ENCODE measurements at places on chromosomes 5 and 9.

DNA sequence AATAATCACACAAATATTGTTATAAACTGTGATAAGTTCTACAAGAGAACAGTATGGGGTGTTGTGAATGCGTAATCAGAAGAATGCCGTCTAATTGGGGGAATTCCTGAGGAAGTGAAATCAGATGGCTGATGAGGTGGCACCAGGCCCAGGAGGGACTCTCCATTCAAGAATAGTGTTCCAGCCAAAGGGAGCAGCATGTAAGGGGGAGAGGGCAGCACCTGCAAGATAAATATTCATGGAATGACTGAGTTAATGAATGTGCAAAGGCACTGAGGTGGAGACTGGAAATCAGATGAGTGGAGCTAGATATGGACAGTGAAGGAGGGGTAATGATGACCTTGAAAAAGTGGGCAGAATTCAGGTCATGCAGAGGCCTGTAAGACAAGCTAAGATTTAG, 250.6 kb downstream of the ARRDC3 start:
- no peak for DNase-seq

DNA sequence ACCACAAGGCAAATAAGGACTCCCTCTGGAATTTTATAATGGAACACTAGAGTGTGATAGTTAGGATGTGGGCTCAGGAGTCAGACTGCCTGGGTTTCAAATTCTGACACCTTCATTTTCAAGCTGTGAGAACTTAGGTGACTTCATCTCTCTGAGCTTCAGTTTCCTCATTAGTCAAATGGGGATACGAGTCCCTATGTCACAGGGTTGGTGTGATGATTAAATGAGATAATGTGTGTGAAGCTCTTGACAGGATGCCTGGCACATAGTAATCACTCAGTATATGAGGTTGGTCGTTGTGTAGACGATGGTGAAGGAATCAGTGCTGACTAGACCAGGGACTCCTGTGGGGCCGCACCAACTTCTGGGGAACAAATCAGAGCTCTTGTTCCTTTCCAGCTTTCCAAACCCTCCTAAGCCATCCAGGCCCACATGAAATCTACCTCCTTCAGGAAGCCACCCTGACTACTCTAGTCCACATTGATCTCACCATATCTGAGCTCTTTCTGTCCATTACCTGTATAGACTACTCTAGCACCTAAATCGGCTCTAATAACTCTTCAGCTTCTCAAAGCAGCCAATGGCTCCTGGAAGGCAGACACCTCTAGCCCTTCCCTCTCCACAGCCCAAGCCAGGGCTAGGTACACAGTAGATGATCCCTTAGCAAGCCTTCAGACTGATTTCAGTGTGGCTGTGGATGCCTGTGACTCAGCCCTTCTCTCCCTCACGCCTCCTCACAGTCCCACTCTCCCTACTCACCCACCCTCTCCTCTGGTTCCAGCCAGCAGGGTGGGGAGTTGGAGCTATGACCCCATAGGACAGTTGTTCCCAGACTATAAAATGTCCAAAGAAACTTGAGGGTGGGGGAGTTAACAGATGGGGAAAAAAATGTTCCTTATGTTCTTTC, 2.5 kb upstream of the TCF7 start:
- DNase-seq, result no peak

GRCh38 chr5:65825408-65826328, 100.7 kb upstream of the ERBIN start:
- peak; percentile 94 for DNase-seq

GRCh38 chr9:109098171-109098959, 21.4 kb downstream of the TMEM245 start:
- DNase-seq, result no peak

DNA sequence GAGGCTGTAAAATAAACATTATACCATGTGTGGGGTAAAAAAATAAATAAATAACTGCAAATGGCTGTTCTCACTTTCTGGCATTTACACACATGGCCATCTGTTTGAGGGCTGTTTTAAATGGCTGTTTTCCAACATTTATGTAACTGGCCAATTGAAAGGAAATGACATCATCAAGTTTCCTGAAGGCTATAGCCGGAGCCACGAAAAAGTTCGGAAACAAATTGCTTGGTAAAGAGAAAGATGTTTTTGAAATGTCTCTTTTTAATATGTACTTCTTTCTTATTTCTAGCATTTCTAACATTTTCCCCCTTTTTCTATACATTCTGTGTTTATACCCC, 95.4 kb upstream of the DAB2 start:
- no peak for DNase-seq

- no peak for DNase-seq
Measured at GRCh38 chr5:135071311-135071710, 37.3 kb upstream of the PITX1 start.

DNA sequence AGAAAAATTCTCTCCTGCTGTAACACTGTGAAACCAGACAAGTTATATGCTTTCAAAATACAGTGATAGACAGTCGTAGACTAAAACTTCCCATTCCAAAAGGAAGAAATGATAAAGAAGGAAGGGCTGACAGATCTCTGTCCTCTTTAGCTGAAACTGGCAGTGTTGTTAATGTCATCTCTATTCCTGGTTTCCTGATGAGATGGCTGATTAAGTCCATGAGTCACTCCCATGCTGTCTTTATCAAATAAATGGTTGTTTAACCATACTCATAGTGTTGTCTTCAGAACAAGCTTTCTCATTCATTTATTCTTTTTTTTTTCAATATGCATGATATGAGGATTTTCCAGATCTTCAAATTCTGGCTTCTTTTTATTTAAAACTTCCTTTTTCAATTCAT, 952.2 kb upstream of the WWC1 start:
- no peak for DNase-seq

GRCh38 chr5:115033861-115034260, 135.8 kb downstream of the TRIM36 start:
- DNase-seq, result no peak

DNA sequence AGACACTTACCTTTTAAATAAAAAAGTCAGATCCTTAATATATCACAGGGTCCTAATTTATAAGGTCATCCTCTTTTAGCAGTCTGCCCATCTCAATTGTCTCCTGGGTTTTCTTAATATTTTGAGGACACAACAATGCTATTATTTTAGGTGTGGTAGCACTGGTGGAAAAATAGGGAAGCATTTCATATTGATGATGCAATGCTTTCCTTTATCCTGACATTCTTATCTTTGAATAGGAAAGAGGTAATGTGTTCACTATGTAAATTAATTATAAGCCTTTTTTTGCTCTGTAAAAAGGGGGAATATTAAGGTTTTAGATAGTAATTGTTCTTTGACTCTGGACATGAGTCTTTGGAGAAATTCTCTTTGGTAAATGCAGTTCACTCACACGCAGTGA, 164.7 kb downstream of the YTHDC2 start:
- no peak for DNase-seq

DNA sequence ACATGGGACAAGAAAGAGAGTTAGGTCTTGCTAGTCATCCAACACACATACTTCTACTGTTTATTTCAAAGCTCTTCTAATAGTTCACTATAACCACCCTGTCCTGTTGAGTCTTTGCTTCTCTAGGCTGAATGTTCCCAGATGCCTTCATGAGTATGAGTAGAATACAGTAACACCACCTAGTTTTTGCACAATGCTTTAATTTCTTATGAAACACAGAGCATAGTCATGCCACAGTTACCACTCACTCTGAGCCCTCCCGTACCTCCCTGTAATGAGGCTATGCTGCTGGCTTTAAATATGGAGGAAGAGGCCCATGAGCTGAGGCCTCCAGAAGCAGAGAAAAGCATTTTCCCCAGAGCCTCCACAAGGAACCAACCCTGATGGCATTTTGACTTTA, 75.0 kb upstream of the SLC1A3 start:
- DNase-seq, result no peak

- DNase-seq, result no peak
Measured at GRCh38 chr9:77163884-77164283, 13.4 kb upstream of the VPS13A start.

DNA sequence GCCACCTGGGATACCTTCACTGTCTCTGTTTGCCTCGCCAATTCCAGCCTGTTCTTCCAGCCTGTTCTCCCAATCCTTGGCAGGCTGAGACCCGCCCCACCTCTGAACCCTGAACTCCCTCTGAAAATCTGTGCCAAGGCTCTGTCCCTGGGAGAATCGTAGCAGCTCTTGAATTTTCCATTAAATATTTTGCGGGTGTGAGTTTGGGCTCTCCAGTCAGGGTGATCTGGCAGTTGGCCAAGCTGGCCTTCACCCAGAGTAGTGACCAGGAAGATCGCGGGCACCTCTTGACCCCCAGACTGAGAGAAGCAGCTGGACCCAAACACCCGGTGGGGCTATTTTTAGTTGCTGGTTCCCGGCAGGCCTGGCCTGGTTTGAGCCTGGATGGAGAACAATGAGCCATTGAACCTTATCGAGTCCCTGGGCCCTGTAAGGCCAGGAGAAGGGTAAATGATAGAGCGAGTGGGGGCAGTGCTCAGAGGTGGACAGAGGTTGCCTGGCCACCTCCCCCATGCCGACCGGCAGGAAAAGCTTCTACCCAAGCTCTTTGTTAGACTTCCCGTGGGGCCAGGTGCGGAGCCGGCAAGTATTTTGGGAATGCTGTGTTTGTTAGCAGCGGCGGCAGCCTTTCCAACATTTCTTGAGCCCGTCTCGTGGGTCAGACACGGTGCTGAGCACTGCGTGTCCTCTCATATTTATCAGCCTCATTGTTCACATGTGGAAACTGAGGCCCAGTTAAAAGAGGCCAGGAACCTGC, 146.2 kb downstream of the RGS3 start:
- no peak for DNase-seq

DNA sequence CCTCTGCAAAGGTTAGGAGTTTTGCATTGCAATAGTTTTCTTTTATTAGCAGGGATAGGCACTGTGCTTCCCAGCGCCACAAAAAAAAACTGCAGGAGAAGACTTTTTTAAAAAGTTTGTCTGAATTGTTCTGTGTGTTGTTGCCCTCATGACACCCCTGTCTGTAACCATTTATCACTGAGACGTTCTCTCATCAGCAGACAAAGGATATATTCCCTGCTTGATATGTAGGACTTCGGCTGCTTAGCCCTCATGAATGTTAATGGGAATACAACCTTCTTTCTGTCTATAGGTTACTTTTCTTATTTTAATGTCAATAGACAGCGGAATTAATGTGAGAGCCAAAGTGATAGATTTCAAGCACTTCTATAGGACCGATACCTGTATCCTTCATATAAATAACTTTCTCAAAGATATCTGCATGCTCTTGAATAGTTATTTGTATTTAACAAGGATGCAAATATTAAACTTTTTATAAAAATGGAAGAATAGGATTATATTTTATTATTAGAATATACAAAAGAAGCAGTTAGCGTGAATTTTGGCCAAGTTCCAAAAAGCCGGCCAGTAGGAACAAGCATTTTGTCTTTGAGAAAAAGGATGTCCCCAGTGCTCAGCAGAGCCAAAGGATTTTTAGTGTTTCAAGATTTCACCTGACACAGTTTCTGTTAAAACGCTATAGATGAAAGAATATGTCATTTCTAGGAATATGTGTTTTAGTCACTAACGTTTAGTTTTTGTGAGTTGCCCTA, 1.5 kb upstream of the LYSMD3 start:
- DNase-seq, result no peak

DNA sequence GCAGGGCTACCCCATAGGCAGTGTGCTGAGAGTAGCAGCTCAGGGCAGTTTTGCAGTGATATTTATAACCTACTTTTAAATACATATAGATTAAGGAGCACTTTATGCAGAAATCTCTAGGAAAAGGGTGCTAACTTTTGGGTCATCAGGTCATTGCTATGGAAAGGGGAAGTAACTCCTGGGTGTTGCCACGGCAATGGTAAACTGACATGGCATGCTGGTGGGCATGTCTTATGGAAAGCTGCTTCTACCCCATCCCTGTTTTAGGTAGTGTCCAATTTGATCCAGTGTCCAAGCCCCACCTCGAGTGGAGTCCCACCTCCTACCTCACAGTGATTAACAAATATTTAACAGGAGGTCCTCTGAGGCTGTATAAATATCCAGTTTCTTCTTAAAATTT, 56.8 kb upstream of the XPA start:
- DNase-seq, result no peak

DNA sequence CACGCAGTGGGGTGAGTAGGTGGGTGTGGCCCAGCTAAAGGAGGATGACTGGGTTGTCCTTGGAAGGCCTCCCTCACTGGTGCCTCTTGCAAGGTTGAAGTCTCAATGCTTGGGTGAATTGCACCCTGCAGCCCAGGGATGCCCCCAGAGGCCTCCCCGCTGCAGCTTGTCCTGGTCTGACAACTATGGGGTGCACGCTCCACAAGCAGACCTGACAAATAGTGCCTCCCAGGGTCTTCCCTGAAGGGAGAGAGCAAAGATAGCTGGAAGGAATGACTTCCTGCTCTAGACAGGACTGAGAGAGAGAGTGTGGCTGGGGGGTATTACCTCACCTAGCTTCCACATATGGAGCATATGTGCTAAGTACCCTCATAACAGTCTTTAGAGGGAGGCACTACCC, 1.7 kb downstream of the PSD2 start:
- DNase-seq, result no peak

DNA sequence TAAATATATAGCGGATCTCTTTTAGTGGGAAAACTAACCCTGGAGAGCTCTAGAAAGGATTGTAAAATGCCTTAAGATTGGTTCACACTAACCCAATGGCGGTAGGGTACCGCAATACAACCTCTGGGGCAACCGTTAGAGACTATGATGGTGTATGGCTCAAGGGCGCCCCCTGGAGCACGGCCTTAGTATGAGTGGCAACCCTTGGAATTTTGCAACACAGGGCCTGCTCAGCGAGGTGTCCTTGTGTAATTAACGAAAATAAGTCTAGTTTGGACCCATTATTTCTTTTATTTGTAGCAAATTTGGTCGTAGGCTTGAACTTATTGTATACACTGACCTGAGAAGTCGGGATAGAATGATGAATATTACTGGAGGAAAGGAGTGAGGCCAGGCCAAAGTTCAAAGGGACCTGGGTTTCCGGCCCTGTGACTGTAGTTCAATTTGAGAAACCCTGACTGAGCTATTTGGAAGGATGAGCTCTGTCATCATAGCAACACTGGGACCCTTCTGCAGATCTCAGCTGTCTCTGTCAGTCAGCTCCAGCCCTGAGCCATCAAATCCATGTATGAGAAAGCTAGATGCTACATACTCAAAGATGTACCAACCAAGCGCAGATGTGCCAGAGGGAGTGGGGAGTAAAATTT, 54.8 kb downstream of the CAMK4 start:
- no peak for DNase-seq

GRCh38 chr9:130259044-130259443, 6.5 kb upstream of the HMCN2 start:
- DNase-seq, result no peak

GRCh38 chr5:78523314-78524193, 125.0 kb downstream of the LHFPL2 start:
- DNase-seq, result no peak

DNA sequence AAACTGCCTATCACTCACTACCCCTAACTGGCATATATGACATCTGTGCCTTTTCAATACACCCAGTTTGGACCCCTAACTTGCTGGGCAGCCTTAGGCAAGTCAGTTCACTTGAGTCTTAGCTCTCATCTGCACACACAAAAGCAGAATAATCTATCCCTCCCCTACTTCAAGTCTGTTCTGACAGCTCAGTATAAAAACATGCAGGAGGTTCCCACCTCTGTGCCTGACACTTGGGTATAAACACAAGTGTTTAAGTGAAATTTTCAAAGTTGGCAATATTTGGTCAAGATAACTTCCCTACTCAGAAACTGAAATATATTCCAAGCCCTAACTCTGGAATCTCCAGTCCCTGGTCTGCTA, 12.6 kb downstream of the HNRNPH1 start:
- DNase-seq, result no peak

GRCh38 chr5:65017636-65018035, 248.9 kb downstream of the CWC27 start:
- DNase-seq, result no peak
